ENCODE measurements at places on chromosomes 3 and 15.

- DNase-seq = no peak
Observed at GRCh38 chr3:175255698-175256097, 396.6 kb downstream of the NAALADL2 start.

DNA sequence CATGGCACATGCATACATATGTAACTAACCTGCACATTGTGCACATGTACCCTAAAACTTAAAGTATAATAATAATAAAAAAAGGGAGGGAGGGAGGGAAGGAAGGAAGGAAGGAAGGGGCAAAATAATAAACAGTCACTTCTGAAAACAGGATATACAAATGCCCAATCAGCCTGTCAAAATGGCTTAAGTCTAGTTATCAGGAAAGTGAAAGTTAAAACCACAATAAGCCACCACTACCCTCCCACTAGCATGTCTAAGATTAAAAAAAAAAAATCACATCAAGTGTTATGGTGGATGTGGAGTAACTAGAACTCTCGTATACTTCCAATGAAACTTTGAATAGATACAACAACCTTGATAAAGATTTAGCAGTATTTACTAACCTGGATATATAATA lies 145.6 kb upstream of the GMNC start:
- DNase-seq = no peak

GRCh38 chr3:12353796-12354525 lies 65.1 kb downstream of the PPARG start:
- no peak for DNase-seq

DNA sequence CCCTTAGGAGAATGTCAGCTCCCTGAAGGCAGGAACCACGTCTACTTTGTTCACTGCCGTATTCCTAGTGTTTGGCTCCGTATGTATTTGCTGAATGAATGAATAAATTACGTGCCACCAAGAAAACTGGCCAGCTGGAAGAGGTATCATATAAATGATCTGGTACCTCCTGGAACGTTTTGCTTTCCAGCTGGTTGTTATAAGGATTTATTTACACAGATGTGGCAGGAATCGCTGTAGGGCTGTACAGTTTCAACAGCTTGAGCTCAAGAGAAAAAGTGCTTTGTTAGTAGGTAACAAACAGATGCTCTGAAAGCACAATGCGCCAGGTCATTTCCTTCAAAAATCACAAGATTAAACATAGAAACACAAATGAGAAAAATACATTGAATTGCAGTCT lies 108.8 kb upstream of the ATP2B2 start:
- no peak for DNase-seq

DNA sequence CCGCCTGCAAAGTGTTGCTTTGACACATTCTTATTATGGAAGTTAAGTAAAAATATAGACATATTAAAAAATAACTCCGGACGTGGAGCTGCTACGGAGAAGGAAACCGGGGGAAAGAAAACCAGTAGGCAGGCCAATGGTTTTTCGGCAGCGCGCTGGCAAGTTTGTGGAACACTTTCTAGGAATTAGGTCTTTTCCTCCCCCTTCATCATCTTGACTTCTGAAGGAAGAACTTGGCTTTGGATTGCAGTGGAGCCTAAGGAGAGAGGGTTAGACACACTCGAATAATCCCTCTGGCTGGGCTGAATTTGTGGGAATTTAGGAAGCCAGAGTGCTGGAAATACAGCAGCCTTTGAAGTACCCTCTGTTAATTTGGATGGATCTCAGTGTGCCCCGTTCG lies 317 bp downstream of the ROBO2 start:
- DNase-seq = no peak

DNA sequence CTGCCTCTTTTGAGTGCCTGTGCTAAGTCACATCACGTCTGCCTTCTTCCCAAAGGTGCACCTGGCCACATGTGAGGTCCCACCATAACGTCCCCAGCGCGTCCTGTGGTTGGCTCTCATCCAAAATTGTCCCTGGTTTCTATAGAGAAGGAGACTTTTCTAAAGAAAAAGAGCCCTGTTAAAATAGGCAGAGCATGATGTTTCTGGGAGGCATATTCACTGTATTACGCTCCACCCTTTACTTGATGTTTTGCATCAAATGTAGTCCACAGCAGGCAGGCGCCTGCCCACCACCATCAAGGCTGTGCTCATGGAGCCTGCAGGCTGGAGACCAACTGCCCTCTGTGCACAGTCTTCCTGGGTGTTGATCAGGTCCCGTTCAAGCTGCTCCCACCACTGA lies 36.3 kb downstream of the WHAMM start:
- DNase-seq = no peak

- no peak for DNase-seq
Observed at GRCh38 chr3:30474371-30474770, 132.0 kb upstream of the TGFBR2 start.

DNA sequence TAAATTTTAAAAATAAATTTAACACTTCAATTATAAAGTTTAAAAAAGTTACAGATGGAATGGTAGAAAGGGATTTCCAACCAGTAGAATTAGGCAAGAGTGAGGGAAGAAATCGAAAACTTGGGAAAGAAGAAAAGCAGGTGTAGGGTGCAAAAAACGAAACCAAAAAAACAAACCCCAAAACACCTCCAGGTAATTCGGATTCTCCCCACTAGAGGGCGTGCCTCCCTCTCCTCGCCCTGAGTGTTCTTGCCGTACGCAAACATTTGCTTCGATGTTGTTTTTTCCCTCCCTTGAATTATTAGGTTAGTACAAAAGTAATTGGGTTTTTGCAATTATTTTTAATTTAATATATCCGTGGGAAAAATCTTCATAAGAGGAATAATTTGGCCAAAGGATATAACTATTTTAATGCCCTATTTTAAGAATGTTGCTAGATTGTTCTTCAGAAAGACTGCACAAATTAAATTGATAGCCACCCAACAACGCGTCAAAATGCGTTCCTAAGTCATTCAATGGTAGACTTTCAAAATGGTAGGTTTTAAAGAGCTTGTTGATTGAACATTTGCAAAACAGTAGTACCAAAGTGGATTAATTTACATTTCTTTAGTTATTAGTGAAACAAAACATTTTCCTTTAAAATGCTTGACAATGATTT lies 63.7 kb downstream of the SLC30A4 start:
- DNase-seq = peak; percentile 63

DNA sequence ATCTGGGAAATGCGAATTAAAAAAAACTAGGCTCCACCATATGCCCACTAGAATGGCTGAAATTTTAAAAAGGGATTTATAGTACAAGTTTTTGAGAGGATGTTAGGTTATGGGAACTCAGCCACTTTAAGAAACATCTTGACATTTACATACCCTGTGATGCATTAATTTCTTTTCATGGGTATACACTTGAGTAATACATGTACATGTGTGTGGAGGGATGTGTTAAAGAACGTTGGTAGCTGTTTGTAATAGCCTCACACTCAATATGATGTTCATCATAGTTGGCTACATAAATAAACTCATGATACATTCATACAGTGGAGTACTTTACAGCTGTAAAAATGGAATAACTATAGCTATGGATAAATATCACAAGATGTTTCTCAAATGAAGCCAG lies 40.9 kb downstream of the MEF2A start:
- DNase-seq = no peak

DNA sequence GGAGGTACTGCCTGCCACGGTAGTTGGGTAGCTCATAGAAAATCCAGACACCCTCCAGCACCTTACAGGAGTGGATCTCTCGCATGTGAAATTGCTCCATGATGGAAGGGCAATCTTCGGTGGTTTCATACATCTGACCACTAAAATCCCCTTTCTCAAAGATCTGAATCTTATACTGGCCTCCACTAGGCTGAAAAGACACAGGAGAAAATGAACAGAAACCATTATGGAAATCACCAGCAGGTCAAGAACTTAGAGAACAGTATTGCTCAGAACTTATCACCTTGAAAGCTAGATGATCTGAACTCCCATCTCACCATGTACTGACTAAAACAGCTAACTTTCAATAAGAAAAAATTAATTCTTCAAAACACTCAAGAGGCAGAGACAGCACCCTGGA lies 5.4 kb downstream of the CRYGS start:
- DNase-seq = no peak

DNA sequence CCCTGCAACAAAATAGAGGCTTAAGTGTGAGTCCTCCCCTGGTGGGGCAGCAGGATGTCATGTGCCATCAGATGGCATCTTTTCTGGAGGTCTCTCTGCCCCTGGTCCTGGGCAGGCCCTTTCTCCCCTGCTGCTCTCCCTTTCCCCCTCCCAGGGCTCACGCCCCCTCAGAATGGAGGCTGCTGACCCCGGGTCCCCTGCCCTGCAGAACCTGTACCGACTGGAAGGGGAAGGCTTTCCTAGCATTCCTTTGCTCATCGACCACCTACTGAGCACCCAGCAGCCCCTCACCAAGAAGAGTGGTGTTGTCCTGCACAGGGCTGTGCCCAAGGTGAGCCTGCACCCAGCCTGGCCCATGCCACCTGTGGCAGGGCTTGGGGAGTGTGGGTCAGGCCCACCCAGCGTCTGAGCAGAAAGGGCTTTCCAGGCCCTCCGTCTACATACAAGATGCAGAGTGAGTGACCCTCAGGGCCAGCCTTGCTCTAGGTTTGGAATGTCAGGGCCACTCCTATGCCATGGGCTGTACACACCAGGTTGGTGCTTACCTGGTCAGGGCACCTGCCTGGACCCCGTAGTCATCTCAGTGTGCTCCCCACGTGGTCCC lies 7.1 kb downstream of the FES start:
- no peak for DNase-seq

DNA sequence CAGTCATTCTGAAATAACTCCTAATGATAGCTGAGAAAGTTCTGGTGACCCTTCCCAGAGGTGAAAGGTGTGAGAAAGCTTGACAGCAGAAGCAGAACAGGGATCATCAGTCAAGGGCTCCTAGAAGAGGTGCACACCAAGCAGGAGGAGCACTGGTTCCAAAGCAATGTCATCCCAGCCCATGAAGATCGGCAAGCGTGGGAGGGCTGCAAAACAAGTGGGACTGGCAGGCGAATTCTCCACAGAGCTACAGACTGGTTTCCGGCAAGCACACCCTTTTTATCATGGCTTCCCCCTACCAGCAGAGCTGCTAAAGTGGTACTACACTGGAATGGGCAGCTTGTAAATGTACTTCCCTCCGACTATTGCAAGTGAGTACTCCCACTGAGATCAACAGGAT lies 62.3 kb upstream of the MYO5C start:
- DNase-seq = no peak

DNA sequence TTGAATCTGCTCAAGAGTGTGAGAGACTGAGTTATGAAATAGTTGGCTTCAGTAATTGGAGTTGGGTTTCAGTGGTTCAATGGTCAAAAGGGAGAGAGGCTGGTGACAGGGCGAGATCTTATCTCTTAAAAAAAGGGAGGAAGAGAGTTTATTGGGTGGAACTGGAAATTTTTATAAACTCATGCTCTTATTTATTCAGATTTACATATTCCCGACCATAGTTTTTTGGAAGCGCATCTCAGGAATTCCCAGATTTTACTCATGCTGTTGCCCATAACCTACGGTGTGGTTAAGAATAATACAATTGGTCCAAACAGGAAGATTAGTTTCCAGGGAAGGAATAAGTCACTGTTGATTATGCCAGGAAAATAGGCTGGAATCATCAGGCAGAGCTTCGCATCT lies 41.4 kb downstream of the CD200 start:
- DNase-seq = no peak

DNA sequence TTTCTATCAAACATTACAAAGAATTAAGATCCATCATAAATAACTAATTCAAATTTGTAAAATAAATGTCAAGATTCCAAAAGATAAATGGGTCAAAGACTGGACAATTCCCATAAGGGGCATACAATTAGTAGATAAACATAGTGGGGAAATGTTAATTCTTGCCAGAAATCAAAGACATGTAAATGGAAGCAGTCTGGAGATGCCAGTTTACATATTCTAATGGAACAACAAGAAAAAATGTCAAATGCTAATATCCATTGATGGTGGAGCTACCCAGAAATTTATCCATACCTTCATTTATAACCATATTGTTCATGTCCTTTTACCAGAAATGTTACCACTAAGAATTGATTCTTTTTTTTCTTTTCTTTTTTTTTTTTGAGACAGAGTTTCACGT lies 13.7 kb upstream of the LIPC start:
- no peak for DNase-seq

DNA sequence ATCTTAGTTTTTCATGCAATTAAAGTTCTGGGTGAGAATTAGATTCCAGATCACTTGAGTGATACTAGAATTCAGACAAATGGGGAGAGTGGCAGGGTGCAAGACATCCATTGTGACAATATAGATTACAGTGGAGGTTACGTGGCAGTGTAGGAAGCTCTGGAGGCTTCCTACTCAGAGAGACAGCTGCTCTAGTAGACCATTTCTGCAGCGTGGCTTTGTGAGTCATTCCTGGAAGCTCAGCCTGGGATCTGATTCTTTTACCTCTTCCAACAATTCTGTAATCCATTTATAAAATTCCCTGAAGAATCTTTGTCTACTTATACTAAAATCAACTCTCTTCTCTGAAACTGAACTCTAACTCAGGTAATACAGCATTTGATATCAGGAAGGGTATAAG lies 90.4 kb upstream of the ASB14 start:
- DNase-seq = no peak

GRCh38 chr3:48614044-48614443 lies 4.6 kb upstream of the UQCRC1 start:
- no peak for DNase-seq

GRCh38 chr15:70234256-70234905 lies 136.7 kb upstream of the TLE3 start:
- no peak for DNase-seq

GRCh38 chr3:175046601-175047000 lies 187.5 kb downstream of the NAALADL2 start:
- no peak for DNase-seq

DNA sequence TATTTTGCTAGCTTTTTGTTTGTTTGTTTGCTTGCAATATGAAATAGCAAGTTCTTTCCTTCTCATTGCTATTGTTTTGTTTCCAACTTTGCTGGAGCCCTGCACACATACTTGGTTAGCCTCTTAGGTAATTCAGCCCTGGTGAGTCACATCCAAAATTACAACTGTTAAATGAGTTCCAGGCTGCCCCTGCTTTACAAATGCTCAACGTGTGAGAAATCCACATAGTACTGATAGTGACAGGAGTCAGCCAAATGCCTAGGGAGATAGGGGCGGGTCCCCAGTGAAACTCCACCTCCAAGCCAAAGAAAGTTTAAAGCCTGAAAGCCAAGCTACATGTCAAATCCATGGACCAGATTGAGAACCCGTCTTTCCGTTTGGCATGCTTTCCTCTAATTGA lies 81.3 kb upstream of the RNF7 start:
- no peak for DNase-seq

- no peak for DNase-seq
Observed at GRCh38 chr15:48624700-48625099, 20.8 kb downstream of the FBN1 start.

- no peak for DNase-seq
Observed at GRCh38 chr3:162377608-162378007, 881.0 kb downstream of the OTOL1 start.
